ENCODE measurements at places on chromosomes 7 and 10. TPM values are rescaled to one million over a fixed set of nuclear protein-coding genes. Genes with fewer than 3 reads are reported as not detected.

GRCh38 chr7:105806592-105807447 is 69.6 kb downstream of the ATXN7L1 start:
- peak; percentile 71 for DNase-seq

- no peak for DNase-seq
Measured at GRCh38 chr7:105426606-105427146, 38.0 kb upstream of the SRPK2 start.

- DNase-seq: no peak
Measured at GRCh38 chr10:73743327-73743904, 756 bp upstream of the SEC24C start.

GRCh38 chr7:96538632-96539031 is 171.0 kb downstream of the SEM1 start:
- DNase-seq: no peak

- DNase-seq: no peak
Measured at GRCh38 chr10:4329225-4329624, 496.8 kb upstream of the AKR1E2 start.

DNA sequence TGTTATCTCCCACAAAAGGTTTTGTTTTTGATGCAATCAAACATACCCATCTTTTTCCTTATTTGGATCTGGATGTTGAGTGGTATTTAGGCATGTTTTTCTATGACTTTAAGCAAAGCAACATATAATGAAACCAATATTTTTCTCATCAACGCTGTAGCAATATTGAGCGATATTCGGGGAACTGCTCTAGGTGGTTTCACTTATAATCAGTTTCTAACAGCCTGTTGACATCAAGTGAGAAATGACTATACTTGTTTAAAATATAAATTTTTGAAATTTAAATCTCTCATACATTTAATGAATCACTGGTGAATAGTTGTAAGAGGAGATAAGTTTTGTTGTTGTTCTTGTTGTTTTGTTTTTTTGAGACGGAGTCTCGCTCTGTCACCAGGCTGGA is 52.8 kb upstream of the CCAR1 start:
- DNase-seq: no peak

DNA sequence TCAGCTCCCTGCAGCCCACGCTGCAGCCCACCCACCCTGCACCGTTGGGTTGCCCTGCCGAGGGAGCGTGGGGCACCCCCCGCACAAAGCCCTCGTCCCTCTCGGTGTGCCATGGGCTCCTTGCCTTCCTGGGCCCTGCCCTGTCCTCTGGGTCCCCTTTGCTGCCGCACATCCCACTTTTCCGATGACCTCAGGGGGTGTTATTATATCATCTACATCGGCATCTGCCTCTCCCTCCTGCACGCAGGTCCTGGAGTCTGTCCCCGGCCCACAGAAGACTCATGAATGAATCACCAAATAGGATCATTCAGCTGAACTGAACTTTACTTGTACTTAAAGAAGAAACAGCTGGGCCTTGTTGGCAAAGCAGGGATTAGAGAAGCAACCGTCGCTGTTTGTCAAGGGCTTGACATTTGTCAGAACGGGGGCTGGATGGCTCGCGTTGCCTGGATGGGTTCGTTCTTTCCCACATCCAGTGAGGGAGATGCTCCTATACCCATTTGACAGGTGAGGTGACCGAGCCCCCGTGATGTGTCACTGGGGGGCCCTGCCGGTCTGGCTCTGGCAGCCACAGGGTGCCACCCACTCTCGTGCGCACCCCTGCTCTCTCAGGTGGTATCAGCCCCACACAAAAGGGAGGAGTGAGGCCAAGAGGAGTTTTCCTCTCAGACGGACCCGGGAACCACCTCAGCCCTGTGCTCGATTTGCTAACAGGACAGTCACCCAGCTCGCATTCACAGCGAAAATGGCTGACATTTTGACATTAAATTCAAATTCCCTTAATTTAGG is 58.6 kb upstream of the EBF3 start:
- DNase-seq: peak; percentile 97

DNA sequence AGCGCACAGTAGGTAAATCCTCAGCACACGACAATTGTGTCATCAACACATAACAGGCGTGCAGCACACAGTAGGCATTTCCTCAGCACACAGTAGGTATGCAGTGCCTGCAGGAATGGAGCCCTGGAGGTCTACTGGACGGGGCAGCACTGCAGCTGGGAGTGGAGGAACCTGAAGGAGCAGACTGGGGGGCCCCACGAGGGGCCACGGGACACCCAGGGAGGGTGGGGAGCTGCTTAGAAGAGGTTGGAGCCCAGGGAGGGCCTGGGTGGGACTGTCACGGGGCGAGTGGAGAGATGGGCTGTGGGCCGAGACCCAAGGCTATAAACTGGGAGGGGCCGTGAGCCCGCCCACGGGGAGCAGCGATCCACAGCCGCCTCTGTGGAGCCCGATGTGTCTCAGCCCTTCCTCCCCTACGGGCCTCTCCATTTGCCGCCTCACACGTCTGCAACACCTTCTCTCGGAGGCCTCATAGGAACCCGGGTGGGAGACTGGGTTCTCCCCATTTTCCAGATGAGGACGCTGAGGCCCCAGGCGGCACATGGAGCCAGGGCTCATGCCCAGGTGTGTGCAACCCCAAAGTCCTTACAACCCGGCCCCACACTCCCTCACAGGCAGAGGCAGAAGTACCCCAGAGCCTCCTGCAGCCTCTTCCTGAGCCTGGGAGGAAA is 101.5 kb downstream of the MICALL2 start:
- peak; percentile 23 for DNase-seq

- DNase-seq: no peak
Measured at GRCh38 chr10:78264361-78264760, 230.7 kb downstream of the RPS24 start.

DNA sequence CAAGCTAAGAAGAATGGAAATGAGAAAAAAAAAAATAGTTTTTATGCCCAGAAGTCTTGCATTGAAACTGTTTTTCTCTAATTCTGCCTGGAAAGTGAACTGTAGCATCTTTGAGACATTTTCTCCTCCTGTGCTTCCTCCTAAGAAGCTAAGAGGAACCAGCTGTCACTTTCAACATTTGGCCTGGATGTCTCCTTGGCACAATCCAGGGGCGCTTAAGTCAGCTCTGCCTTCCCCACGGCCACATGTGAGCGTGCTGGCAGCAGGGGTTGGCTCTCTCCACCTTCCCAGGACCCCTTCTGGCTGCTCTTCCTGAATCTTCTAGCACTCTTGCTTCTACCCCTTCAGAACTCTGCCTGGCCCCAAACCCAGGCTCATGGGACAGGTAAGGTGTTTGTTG is 289.6 kb upstream of the ADARB2 start:
- DNase-seq: no peak

DNA sequence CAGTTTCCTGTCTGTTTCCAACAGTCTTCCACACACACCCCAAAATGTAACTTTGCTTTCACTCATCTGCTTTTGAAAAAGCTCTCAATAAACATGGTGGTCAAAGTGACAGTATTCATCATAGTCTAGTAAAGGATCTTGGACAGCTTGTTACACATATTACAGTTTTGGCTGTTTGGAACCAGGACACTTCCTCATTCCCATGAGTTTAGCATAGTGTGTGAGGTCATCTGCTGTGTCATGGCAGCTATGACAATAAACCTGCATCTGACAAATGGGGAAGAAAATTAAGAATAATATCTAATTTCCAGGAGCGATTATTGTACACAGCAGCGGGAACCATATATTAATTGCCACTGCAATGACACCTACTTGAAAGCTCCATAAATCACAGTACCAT is 184.3 kb upstream of the SLC26A5 start:
- DNase-seq: no peak

DNA sequence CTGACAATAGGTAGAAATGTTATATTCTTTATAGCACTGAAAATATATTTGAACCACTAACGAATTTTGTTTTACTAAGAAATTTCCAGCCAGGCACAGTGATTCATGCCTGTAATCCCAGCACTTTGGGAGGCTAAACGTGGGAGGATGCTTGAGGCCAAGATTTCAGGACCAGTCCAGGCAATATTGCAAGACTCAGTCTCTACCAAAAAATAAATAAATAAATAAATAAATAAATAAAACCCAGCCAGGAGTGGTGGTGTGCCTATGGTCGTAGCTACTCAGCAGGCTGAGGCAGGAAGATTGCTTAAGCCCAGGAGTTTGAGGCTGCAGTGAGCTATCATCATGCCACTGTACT is 39.8 kb downstream of the PIP4K2A start:
- DNase-seq: no peak

GRCh38 chr10:71483885-71484751 is 87.4 kb downstream of the CDH23 start:
- DNase-seq: no peak

DNA sequence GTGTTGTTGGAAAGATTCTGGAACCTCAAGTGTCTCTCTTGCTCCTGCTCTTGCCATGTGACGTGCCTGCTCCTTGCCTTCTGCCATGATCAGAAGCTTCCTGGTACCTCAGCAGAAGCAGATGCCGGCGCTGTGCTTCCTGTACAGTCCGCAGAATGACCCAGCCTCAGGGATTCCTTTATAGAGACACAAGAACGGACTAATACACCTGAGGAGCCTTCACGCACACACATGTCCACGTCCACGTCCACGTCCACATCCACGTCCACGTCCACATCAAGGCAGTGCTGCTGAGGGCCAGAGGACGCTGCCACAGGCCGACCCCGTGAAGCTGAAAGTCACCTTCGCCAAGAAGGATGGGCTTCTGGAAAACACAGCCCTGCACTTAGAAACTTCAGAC is 190.1 kb downstream of the MAD1L1 start:
- no peak for DNase-seq

- no peak for DNase-seq
Measured at GRCh38 chr10:86340176-86340990, 26.2 kb downstream of the GRID1 start.

GRCh38 chr10:77648472-77648871 is 10.9 kb upstream of the KCNMA1 start:
- DNase-seq: no peak

- DNase-seq: no peak
Measured at GRCh38 chr10:89450901-89451300, 36.5 kb downstream of the IFIT5 start.

DNA sequence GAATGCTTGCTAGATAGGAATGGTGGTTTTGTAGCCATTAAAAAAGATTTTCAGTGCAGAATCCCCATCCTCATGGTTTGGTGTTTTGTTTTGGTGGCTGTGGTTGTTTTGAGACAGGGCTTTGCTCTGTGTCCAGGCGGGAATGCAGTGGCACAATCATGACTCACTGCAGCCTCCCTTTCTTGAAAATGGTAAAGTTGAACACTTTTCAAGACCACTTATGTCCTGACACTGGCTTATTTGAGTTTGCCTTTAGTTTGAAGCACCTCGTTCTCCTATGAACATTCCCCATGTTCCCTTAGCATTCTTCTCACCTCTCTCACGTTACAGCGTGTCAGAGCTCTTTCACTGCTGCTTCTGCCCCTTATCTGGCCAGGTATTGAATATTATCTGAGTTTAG is 140.1 kb downstream of the LRRC4 start:
- peak; percentile 54 for DNase-seq

- DNase-seq: no peak
Measured at GRCh38 chr7:158908552-158908951, 52.2 kb downstream of the DYNC2I1 start.

DNA sequence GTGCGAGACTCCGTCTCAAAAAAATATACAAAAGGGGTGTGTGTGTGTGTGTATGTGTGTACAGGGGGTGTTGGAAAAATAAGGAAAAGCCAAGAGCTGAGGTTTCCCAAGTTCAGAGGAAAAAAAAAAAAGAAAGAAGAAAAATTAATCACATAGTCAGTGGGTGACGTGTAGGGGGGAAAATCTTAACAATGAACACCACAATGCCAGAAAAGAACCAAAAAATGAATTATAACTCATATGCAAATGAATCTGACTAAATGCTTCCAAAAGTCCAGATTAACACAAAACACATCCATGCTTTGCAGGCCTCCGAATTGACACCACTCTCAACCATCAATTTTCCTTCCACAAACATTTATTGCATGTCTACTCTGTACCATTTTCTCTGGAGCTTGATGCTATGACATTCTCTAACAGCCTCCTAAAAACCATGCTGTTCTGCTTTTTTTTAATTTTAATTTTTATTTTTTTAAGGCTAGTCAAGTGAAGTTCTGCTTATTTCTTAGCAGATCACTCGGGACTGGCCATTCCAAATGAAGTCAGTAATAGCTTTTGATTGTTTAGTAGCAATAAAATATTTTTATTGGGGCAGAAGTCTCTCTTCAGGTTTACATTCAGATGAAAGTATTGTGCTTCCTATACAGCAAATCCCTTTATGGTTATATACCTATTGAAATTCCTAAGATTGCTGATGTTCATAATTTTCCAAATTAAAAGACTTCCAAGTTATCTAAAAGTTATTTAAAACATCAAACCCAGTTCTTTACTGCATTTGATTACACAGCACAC is 133.8 kb downstream of the CNOT4 start:
- DNase-seq: no peak

DNA sequence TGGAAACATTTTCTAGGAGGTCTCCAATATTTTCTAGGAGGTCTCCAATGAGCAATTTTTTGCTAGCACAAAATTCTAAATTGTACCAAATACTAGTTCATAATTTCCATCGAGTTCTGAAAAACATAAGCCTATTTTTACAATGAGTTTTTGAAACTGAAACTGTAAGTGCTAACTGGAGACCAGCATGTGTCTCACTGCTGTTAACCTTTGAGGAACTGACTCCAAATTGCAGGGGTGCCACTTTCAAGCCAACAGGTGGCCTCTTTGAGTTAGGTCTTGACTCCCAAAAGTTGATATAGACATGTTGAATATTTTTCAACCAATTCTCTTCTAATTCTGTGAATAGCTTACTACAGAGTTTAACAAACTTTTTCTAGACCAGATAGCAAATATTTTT is 58.8 kb downstream of the CAV1 start:
- DNase-seq: peak; percentile 34

DNA sequence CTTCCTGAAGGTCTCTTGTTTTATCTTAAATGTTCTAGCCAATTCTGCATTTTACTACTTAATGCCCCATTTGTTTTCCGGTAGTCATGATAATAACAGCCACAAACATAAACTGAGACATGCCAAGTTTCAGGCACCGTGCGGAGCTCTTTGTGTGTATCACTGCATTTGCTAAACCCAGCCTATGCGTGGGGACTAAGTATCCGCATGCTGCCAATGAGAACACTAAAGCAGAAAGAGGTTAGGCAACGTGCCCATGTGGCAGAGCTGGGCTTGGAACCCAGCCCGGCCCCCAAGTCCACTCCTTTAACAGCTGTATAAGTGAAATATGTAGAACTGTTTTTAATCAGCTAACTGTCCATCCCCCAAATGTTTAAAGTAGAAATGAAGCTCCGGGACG is 54.1 kb downstream of the SLIT1 start:
- peak; percentile 30 for DNase-seq

- DNase-seq: peak; percentile 45
Measured at GRCh38 chr7:1331561-1332467, 99.1 kb downstream of the UNCX start.

Gene GUSB
- total RNA-seq: 30.3 TPM

Gene FBXW4
- 5.8 TPM for total RNA-seq

Gene ADCYAP1R1
- not detected for total RNA-seq

Gene GPR141
- total RNA-seq: not detected

Gene SAP25
- 2.1 TPM for total RNA-seq

Gene GIMAP4
- not detected for total RNA-seq

Gene DDIT4
- 138 TPM for total RNA-seq

Gene PDE6C
- total RNA-seq: not detected

Gene NPC1L1
- not detected for total RNA-seq

Gene NCF1
- total RNA-seq: not detected

Gene GIMAP7
- total RNA-seq: not detected

Gene TMEM229A
- total RNA-seq: not detected
